Nephron progenitor cell (in vitro differentiated cells): ENCODE measurements at places on chromosomes 2 and 18.

GRCh38 chr2:161031511-161031910 is 128.7 kb upstream of the TANK start:
- DNase-seq, result no peak

DNA sequence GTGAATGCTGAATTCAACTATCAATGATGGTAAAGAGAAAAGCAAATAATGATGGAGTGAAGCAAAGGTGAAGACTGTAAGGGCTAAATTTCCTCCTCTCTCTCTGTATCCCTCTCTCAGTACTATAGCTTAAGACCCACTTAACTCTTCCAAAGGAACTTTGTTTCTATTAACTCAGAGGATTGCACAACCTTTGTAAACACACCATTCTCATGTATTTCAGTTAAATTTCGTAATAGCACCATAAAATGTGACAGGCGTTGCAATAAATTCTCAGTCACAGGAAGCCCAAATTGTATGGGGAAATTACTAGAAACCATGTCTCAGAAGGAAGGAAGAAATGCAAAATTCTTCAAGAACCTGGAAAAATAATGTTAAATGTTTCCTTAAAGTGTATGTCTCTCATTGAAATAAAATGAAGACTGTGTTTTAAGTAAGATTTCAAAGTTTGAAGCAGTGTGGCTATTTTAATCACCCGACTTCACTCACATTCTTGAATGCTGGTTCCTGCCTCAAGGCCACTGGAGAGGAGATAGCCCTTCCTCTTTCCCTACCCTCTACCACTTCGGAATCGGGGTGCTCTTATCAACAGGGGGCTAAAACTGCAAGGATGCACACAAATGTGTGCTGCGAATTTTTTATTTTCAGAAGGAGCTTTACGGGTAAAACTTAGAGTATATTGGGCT is 112.1 kb downstream of the FTCDNL1 start:
- no peak for DNase-seq

DNA sequence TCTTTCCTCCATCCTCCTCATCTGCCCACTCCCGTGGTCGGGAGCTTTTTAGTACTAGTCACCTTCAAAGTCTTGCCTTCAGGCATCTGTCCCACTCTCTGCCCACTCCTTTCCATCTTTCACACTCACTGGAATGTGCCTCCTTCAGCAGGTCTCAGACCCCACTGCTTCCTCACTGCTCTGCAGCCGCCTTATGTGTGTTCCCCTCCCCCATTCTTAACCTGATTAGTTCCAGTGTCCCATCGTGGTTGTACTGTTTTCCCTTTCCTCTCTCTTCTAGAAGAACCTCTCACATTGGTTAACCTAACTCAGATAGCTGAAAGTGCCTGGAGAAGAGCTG is 3.0 kb downstream of the ARMC9 start:
- DNase-seq, result no peak

DNA sequence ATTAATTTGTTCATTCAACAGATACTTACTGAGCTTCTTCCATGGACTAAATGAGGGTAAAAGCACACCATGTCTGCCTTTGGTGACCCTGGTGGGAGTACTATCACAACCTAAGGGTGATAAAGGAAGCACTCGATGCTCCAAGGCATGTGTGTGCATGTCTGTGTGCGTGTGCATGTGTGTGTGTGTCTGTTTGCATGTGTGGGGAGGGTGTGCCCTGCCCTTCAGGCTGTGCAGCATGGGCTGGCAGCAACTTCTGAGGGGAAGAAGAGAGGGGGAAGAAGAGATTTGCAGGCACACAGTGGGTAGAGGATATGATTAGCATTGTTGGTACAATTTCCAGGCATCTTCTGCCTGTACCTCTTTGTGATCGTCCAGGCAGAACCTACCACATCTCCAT is 121.6 kb downstream of the ACOXL start:
- DNase-seq, result no peak

DNA sequence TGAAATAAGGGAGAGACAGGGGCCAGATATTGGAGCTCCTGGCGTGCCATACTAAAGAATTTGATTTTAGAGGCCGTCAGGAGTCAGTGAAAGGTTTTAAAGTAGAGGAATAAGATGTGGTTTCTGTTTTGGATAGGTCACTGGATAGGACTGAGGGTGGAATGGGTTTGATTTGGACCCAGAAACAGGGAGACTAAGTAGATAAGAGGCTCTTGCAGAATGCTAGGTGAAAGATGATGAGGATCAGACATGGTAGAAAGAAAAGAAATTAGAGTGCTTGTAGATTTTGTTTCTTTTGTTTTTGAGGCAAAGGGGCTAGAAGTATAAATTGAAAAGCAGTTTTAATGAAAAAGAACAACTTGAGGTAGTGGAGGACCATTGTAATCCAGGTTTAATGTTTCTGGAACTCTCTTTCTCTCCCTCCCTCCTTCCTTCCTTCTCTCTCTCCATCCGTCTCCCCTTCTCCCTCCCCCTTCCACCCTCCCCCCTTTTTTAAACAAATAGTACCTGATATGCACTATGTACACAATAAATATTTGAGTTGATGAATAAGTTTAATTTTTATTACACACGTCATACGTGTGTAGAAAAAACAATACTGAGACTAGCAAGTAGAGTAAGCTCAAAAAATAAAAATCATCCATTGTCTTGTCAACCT is 1.9 kb downstream of the NDUFV2 start:
- DNase-seq, result no peak

GRCh38 chr2:202871300-202872141 is at the start of gene ICA1L:
ICA1L (minus strand) TSS chr2:202871766; CDS start chr2:202829009, 42,757 bp downstream.
- DNase-seq, result peak; percentile 89

- DNase-seq, result no peak
Observed at GRCh38 chr2:127563458-127564428, 28.3 kb downstream of the MYO7B start.

GRCh38 chr18:59015531-59016152 is 124.0 kb upstream of the SEC11C start:
- DNase-seq, result no peak
